ENCODE measurements at places on chromosomes 2 and 18. TPM values are rescaled to one million over a fixed set of nuclear protein-coding genes. Genes with fewer than 3 reads are reported as not detected.
A peak's percentile ranks its signal among the peaks of the same experiment; 100 is the strongest.

DNA sequence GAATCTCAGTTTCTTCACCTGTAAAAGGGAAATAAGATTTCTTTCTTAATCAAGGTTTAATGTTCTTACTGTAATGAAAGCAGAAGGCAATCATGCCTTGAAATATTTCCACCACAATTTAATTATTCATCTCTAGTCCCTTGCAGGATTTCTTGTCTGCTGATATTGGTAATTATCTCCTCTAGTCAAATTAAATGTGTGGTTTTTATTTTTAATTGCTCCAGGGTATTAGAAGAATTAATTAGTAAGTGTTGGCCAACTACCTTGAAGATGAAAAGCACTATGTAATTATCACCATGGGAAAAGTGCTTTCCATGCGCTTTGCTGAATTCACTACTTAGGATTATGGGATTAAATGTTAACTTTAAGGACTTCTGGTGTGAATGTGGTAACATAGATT is 8.7 kb upstream of the LAPTM4A start:
- no peak for ATAC-seq

DNA sequence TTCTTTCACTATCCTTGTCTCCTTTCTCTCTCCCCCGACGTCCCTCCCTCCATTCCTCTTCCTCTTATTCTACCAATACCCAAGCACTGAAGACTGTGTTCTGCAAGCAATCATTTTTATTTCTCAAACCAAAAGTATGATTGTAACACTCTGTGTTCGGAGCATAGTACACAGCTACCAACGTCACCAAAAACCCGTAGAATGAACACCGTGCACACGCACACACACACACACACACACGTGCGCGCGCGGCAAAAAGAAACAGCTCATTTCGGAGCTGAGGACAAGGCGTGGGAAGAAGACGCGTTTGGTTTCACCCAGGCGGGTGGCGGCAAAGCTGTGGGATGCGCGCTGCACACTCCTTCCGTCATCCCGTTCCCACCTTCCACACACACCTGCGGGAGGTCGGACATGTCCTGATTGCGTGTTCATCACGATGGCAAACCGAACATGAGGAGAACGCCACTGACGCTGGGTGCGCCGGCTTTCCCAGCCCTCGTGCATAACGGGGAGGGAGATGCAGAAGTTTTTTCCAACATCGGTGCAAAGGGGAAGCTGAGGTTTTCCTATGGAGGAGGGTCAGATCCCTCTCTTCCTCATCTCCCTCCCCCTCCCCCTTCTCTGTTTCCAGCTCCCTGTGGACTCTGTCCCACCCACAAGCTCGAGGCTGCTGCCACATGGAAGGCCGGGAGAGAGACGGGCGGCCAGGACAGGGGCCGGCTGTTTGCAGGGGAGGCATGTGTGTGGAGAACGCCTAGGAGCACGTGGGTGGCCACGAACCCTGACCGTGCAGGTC is 20.4 kb downstream of the MBP start:
- no peak for ATAC-seq

DNA sequence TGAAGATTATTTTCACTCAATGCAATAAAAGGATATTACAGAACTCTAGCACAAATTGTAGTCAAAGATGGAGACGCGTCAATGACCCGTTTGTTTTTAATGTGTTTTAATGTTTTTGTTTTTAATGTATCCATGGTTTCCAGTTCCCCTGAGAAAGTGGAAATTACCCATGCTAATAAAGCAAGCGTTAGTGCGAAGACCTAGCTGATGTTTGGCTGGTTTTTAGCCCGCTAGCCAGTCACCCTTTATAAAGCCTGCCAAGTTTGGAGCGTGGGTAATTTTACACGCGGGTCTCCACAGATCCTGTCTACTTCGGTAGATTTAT is 430 bp upstream of the CHMP1B start:
- ATAC-seq: peak; percentile 40

DNA sequence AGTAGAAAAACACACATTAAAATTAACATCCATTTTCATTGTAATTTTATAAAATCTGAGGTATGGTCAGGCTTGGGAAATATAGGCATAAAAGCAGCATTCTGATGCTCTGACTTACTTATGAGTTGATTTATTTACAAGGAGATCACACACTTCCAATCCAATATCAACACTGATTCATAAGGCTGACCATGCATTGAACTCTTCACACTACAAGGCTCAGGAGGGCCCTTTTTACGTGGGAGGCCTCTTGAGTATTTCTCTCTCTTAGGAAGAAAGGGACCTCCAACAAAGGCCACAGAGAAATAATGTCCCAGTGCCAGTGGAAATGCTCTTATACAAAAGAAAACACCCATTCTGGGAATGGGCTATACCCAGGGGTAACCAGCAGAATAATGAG is 222.8 kb downstream of the NAPG start:
- ATAC-seq: no peak

DNA sequence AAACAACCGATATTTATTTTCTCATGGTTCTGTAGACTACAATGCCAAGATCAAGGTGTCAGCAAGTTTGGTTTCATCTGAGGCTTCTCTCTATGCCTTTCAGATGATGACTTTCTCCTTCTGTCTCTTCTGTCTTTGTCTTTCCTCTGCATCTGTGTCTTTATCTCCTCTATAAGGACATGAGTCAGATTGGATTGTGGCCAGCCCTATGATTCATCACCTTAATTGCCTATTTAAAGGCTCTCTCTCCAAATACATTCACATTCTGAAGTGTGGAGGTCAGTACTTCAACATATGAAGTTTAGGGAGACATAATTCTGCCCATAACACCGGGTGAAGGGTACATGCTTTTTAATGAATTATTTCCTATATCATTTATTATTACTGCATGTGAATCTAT is 71.2 kb upstream of the CNTNAP5 start:
- ATAC-seq: no peak

DNA sequence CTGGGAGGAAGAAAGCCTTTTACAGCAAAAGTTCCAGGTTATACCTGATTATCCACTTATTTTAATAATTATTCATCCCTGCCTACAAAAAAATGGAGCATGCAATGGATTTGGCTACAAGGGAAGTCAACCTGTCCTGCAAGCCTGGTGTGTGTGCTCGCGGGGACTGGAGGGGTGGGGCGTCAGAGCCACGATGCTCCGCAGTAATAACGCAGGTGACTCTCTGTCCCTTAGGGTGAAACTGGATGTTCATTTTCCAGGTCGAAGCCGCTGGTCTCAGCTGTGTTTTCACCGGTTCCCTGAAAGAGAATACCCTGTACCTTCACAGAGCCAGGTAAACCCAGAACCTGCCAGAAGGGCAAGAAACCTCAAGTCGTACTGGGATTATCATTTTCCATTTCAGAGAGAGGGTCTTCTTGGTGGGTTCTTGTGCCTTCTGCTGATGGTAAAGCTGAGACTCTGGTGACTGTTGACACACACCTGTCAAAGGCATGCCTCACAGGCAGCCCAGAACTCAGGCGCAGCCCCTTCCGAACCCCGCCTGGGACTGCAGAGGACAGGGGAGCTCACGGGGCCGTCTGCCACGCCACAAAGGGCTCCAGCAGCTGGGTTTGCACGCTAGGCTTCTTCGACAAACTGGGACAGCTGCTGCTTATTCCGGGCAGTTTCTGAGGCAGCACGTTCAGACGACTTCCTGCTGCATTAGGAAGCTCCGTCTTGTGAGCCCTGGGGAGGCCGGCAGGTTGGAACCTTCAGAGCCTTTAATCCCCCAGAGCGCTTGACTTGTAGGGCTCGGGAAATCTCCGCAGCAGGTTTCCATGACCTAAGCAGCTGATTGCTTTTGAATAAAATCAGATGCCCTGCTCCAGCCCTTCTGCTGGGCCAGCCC is 58.6 kb downstream of the KCNG2 start:
- ATAC-seq: no peak

- no peak for ATAC-seq
Measured at GRCh38 chr2:160277151-160277550, 77.1 kb upstream of the ITGB6 start.

GRCh38 chr2:48415836-48416515 is 114.0 kb upstream of the STON1 start:
- ATAC-seq: no peak

DNA sequence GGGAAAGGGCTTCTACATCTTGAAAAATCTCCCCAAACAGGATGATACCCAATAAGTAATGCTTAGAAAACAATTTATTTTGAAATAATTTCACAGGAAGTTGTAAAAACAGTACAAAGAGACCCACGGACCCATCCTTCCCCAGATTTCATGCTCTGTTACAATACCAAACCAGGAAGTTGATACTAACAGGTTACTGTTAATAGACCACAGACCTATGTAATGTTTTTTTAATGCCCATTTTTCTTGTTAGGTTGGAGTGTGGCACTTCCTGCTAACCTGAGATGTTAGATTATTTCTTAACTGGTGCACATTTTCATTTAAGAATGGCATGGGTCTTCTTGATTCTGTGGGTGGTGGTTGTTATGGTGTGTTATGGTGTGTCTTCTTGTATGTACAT is 21.4 kb upstream of the MGAT5 start:
- no peak for ATAC-seq

DNA sequence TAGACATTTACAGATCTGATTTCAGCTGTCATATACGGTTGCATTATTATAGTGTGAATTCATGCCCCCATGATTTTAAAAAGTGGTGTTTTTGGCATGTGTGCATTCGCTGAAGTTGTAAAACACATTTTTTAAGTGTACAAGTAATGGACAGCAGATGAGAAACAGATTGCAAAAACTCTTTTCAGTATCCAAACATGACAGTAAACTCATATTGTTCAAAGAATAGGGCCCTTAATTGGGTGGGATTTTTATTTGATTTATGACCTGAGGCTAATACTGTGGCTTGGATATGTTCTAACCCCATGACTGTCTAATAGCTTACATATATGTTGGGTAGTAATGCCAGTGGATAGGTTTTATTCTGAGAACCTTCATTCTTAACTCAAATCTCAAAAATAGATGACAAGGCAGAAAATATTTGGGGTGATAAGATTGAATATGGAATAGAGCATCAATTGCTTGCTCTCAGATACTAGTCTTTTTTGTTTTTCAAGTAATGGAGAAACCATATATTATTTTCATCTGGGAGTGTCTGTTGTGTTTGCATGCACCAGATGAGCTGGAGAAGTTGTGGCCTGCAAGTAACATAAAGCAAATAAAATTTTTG is 118.6 kb downstream of the PARD3B start:
- no peak for ATAC-seq

DNA sequence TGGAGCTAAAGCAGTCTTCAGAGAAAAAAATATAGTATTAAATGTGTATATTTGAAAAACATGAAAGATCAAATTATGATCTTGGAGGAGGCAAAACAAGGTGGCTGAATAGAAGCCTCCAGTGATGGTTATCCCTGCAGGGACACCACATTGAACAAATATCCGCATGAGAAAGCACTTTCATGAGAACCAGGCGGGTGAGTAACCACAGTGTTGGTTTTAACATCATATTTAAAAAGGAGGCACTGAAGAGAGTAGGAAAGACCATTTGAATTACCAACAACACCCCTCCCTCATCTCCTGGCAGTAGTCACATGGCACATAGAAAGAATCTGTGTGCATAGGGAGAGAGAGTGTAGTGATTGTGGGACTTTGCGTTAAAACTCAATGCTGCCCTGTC is 759.6 kb upstream of the NRXN1 start:
- ATAC-seq: no peak

DNA sequence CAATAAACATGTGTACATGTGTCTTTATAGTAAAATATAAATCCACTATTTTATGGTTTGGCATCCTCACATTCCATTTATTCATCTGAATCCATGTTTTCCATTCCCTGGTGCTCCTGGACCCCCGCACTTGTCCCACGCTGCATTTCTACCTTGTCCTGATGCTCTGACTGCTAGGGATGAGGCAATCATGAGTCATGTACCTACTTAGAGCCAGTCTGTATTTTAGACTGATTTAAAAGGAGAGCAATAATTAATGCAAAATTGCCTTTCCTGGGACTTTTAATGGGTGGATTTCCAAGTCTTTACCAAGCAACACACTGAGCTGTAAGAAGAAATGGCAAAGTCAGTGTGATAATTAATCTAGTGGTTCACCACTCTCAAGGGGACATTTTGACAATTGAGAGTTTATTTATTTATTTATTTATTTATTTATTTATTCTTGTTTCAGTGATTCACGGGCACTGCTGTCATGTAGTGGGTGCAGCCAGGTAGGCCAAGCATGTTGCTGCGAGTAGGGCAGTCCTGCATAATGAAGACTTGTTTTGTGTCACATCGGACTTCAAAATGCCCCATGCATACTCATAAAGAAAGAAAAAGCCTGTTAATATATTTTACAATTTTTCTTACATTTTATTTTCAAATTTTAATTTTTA is 419.3 kb upstream of the VWC2L start:
- ATAC-seq: peak; percentile 67

DNA sequence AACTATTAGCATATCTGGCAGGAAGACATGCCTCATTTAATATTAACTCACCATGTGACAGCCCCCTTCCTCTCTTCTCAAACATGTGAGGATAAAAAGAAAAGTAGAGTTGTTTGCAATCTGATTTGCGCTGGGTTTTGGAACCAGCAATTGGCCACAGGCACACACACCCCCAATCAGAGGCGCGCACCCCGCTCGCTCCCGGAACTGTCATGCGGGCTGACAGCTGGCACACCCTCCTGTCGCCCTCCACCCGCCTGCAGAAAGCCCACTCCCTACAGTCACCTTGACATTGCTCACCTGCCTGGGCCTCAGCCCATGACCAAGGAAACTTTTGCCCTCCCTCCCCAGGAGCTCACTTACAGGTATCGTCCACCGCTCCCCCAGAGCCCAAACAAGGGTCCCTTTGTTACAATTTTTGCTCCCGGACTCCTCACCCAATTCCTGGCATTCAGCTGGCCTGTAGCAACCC is 1.1 kb downstream of the COBLL1 start:
- peak; percentile 6 for ATAC-seq

DNA sequence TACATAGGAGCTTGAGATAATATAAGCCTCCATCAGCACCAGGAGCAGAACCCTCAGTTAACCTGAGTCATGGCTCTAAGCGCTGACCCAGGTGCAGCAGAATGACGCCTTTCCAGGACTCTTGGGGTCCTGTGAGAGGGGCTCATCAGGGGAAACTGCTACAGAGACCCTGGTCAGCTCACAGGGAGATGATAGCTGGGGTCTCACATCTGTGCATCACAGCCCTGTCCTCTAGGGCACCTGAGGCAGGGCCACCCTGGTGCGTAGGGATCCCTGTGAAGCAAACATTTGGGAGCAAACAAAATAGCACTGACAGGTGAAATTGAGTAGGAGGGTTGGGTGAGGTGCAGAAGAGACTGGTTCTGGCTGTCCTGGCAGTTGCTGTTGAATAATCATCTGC is 219.2 kb downstream of the SH3RF3 start:
- no peak for ATAC-seq

- ATAC-seq: peak; percentile 70
Measured at GRCh38 chr18:48295586-48296311, 113.4 kb downstream of the ZBTB7C start.

GRCh38 chr2:9405636-9406035 is 17.7 kb downstream of the ITGB1BP1 start:
- no peak for ATAC-seq

Gene AGAP1
- total RNA-seq: 11.0 TPM

Gene CD207
- total RNA-seq: 1.4 TPM

Gene ADRA2B
- 0.21 TPM for total RNA-seq

Gene HSBP1L1
- total RNA-seq: 7.2 TPM

Gene FMNL2
- total RNA-seq: 40.8 TPM

Gene SFXN5
- total RNA-seq: 26.5 TPM

Gene POU3F3
- total RNA-seq: 37.1 TPM

All from motor neuron (in vitro differentiated cells).